Uterine smooth muscle cell (primary cell): ENCODE measurements at places on chromosomes 1 and 21. TPM values are rescaled to one million over a fixed set of nuclear protein-coding genes. Genes with fewer than 3 reads are reported as not detected.

The AMY2A gene
- total RNA-seq: not detected in 2 replicates

The NR1I3 gene
- not detected in 2 replicates for total RNA-seq

The IL19 gene
- not detected in 2 replicates for total RNA-seq

The EPHA10 gene
- total RNA-seq: under 0.01 TPM in 1 of 2 replicates, not detected in the other

The MFSD2A gene
- total RNA-seq: 4.9 and 5.9 TPM in 2 replicates

The CYYR1 gene
- total RNA-seq: 0.11 and 0.12 TPM in 2 replicates

The DPT gene
- not detected in 2 replicates for total RNA-seq

The GCSAML gene
- under 0.01 TPM in 1 of 2 replicates, not detected in the other for total RNA-seq

The CRYAA gene
- total RNA-seq: not detected in 2 replicates

The PPIH gene
- total RNA-seq: 27.0 and 52.6 TPM in 2 replicates

The LGALS8 gene
- total RNA-seq: 59.0 and 81.0 TPM in 2 replicates

The RASAL2 gene
- 21.6 and 26.6 TPM in 2 replicates for total RNA-seq

The GPR37L1 gene
- total RNA-seq: not detected in 2 replicates

The GSTM1 gene
- 0.37 and 15.3 TPM in 2 replicates for total RNA-seq

The KRTAP10-7 gene
- total RNA-seq: not detected in 2 replicates

The FBXO2 gene
- total RNA-seq: 0.22 and 1.2 TPM in 2 replicates

The OPRD1 gene
- total RNA-seq: not detected in 2 replicates

The FAM163A gene
- not detected in 2 replicates for total RNA-seq

The TRIM67 gene
- total RNA-seq: not detected in 2 replicates

The SH3BGR gene
- total RNA-seq: 1.00 and 2.4 TPM in 2 replicates

The H6PD gene
- 33.0 and 50.7 TPM in 2 replicates for total RNA-seq

The GBP5 gene
- not detected in 2 replicates for total RNA-seq

The CYP4A22 gene
- not detected in 2 replicates for total RNA-seq

The TRPM2 gene
- total RNA-seq: under 0.01 TPM in 1 of 2 replicates, not detected in the other

The DMRTA2 gene
- total RNA-seq: 0.11 TPM in 1 of 2 replicates, not detected in the other

The OR10Z1 gene
- under 0.01 and 0.22 TPM in 2 replicates for total RNA-seq

The WNT9A gene
- total RNA-seq: 0.62 and 0.77 TPM in 2 replicates

The PDC gene
- total RNA-seq: not detected in 2 replicates

The SLC27A3 gene
- total RNA-seq: 6.6 and 13.0 TPM in 2 replicates

The CACHD1 gene
- total RNA-seq: 2.8 and 5.0 TPM in 2 replicates

The AGT gene
- total RNA-seq: 0.22 and 0.50 TPM in 2 replicates

The AMY1C gene
- total RNA-seq: not detected in 2 replicates

The STIL gene
- 5.5 and 15.6 TPM in 2 replicates for total RNA-seq

The RPF1 gene
- total RNA-seq: 32.7 and 44.7 TPM in 2 replicates

The HYI gene
- 33.6 and 46.8 TPM in 2 replicates for total RNA-seq

The MFAP2 gene
- total RNA-seq: 8.0 and 22.1 TPM in 2 replicates
